Right kidney (tissue), 9 donors: ENCODE measurements at places on chromosomes 6 and 20.

DNA sequence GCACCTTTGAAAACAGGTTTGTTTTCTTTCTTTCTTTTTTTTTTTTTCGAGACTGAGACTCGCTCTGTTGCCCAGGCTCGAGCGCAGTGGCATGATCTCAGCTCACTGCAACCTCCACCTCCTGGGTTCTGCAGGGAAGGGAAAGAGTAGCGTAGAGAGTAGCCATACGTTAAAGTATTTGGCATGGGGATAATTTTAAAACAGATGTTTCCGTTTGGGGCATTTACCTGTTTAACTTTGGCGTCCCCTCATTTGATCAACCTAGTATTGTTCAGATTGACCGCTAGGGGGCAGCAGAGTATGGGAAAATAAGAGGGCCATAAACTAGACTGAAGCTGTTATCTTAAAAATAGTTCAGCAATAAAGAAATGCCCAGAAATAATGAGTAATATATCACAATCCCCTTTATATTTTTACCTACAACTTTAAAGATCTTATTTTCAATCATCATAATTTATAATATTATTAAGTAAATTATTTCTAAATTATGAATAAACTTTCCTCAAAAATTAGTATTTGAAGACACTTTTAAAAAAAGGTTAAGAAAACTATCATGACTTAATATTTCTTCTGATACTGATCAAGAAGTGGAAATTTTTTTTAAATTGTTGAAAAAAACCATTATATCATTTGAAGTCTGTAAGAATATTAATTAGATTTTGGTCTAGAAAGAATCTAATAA is 7.6 kb upstream of the TAAR9 start:
- DNase-seq, result peak; percentile 63

GRCh38 chr6:85066266-85066665 is 301.9 kb upstream of the TBX18 start:
- DNase-seq, result no peak

- DNase-seq, result no peak
These were observed 132.3 kb downstream of the PDE7B start for GRCh38 chr6:135983718-135984343.

DNA sequence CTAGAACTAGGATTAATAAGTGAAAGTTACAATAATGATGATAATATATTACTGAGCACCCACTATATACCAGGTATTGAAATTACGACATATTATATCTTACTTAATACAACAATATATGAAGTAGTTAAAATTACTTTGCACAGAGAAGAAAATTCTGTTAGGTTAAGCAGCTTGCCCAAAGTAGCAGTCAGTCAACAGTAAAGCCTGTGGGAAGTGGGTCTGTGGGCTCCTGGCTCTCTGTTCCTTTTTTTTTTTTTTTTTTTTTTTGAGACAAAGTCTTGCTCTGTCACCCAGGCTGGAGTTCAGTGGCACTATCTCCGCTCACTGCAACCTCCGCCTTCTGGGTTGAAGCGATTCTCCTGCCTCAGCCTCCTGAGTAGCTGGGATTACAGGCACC is 4.8 kb upstream of the GTF2H4 start:
- no peak for DNase-seq

- DNase-seq, result no peak
These were observed 144.1 kb downstream of the MTHFD1L start for GRCh38 chr6:151009576-151009975.

DNA sequence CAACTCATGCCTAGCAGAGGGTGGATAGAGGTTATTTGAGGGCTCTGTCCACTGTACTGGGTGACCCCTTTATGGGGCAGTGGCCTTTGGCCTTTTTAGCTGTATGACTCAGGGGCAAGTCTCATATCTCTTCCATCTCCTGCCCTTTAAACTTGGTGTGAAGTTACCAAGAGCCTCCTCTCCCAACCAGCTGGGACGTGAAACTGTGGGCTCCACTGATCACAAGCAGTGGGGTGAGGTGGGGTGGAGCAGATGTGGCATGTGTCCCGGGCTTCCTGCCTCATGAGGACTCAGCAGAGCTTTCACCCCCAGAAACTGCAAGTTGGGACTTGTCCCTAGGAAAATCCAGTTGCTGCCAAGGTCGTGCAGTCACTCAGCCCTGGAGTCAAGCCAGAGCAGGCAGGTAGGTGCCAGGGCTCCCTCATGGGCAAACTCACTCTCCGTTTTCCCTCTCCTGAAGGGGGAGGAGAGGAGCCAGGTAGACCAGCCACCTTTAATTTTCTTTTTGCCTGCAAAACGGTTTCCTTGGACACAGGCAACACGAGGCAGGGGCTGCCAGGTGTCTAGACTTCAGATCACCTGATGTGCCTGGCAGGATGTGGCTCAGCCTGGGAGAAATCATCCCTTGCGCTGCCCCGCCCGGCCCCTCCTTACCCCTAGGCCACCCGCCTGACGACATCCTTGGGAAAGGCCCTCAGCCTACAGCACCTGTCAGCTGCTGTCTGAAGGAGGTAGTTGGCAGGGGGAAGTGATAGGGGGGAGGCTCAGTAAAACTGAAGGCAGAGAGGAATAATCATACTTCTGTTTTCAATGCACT is 4.0 kb downstream of the CDKN1A start:
- no peak for DNase-seq

- DNase-seq, result no peak
These were observed 118.7 kb downstream of the CLIC5 start for GRCh38 chr6:45896783-45897441.
